ENCODE measurements at places on chromosomes 12 and 14. TPM values are rescaled to one million over a fixed set of nuclear protein-coding genes. Genes with fewer than 3 reads are reported as not detected.

TAS2R14 gene
- polyA plus RNA-seq, result 1.5 TPM

POU6F1 gene
- 12.9 TPM for polyA plus RNA-seq

KLHDC1 gene
- 2.7 TPM for polyA plus RNA-seq

ITFG2 gene
- 42.2 TPM for polyA plus RNA-seq

CMTM5 gene
- 0.53 TPM for polyA plus RNA-seq

RNASE3 gene
- polyA plus RNA-seq, result not detected

ZFHX2 gene
- polyA plus RNA-seq, result 3.0 TPM

PELI2 gene
- polyA plus RNA-seq, result 6.0 TPM

HOXC13 gene
- not detected for polyA plus RNA-seq

TPH2 gene
- polyA plus RNA-seq, result not detected

BDKRB2 gene
- 3.9 TPM for polyA plus RNA-seq
